GM23338 (cell line): ENCODE measurements at places on chromosomes 3 and 15. TPM values are rescaled to one million over a fixed set of nuclear protein-coding genes. Genes with fewer than 3 reads are reported as not detected.
A peak's percentile ranks its signal among the peaks of the same experiment; 100 is the strongest.

GRCh38 chr15:33720952-33721351, 247.3 kb upstream of the CHRM5 start:
- no peak overlapping the region for H3K27ac ChIP-seq
- no peak for DNase-seq
- H3K27me3 ChIP-seq = no peaks in the 10 kb centered on the region
- no peaks in the 10 kb centered on the region for H3K4me1 ChIP-seq

GRCh38 chr3:58062472-58062871, 54.2 kb downstream of the FLNB start:
- H3K36me3 ChIP-seq = no peaks in the 10 kb centered on the region
- peaks cover 62% of the 10 kb centered on the region for H3K4me1 ChIP-seq
- H3K27ac ChIP-seq = no peak overlapping the region
- no peak for DNase-seq
- no peaks in the 10 kb centered on the region for H3K27me3 ChIP-seq

- no peaks in the 10 kb centered on the region for H3K36me3 ChIP-seq
- H3K4me1 ChIP-seq = no peaks in the 10 kb centered on the region
- H3K27me3 ChIP-seq = no peaks in the 10 kb centered on the region
- H3K27ac ChIP-seq = no peak overlapping the region
Measured at GRCh38 chr3:13567684-13568514, 19.0 kb downstream of the FBLN2 start.

GRCh38 chr15:22980189-22981050, at the start of gene CYFIP1:
CYFIP1 (minus strand) TSS chr15:22980368; CDS start chr15:22947285, 33,083 bp downstream.
- no peak within 1 kb of the TSS for H3K27ac ChIP-seq
- H3K4me1 ChIP-seq = peaks cover 9% of the 10 kb centered on the region; the same call in 1 of the 2 replicates
- peak; percentile 84 for DNase-seq
- no peaks in the 10 kb centered on the region for H3K36me3 ChIP-seq
- H3K4me3 ChIP-seq = peak within 1 kb of the TSS; percentile 90

DNA sequence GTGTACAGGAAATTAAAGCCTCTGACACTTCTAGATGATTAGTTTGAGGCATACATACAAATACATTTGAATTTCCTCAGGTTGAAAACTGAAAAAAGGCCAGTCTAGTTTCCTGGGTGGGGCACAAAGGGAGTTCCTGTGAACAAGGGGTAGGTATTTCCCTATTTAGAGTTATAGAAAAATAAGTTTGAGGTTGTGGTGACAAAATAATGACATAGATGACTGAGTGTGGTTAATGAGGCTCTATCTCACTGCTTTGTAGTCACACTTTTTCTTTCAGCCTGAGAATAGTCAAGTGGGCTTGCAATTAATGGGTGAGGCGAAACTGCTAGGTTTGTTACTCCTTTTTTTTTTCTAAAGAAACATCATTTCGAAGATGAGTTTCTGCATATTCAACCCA, 4.3 kb downstream of the SLCO3A1 start:
- no peak overlapping the region for H3K4me3 ChIP-seq
- H3K27me3 ChIP-seq = peaks cover 17% of the 10 kb centered on the region
- H3K36me3 ChIP-seq = no peaks in the 10 kb centered on the region
- H3K27ac ChIP-seq = no peak overlapping the region
- H3K4me1 ChIP-seq = peaks cover 26% of the 10 kb centered on the region

- no peak for DNase-seq
- H3K4me1 ChIP-seq = no peaks in the 10 kb centered on the region
- no peak overlapping the region for H3K27ac ChIP-seq
- H3K36me3 ChIP-seq = no peaks in the 10 kb centered on the region
- H3K27me3 ChIP-seq = no peaks in the 10 kb centered on the region
Measured at GRCh38 chr3:107251819-107252218, 125.4 kb upstream of the CCDC54 start.

- H3K4me3 ChIP-seq = no peak overlapping the region
- H3K36me3 ChIP-seq = no peaks in the 10 kb centered on the region
- H3K27me3 ChIP-seq = no peaks in the 10 kb centered on the region
- no peak for DNase-seq
Measured at GRCh38 chr3:98561727-98562521, 30.1 kb downstream of the GPR15 start.

DNA sequence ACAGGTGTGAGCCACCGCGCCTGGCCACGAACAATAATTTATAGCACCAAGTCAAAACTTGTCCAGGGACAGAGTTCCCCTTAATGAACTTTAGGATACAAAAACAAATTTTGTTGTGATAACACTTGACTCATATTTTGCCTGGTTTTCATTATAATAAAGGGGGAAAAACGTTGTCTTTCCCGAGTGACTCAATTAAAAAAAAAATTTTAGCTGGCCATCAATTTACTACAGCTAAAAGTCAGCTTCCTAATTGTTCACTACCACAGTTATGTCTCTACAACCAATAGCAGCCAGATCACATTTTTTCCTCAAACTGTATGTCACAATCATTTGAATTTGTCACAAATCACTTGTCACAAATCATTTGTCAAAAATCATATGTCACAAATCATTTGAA, 116.0 kb downstream of the P3H2 start:
- no peaks in the 10 kb centered on the region for H3K36me3 ChIP-seq
- H3K27ac ChIP-seq = no peak overlapping the region
- peaks cover 16% of the 10 kb centered on the region for H3K4me1 ChIP-seq
- no peak overlapping the region for H3K4me3 ChIP-seq

- H3K27me3 ChIP-seq = no peaks in the 10 kb centered on the region
- H3K4me1 ChIP-seq = no peaks in the 10 kb centered on the region
- H3K27ac ChIP-seq = no peak overlapping the region
- no peak overlapping the region for H3K4me3 ChIP-seq
Measured at GRCh38 chr3:89787485-89787884, 680.1 kb downstream of the EPHA3 start.

GRCh38 chr3:102092617-102093466, 243.5 kb downstream of the NFKBIZ start:
- H3K27ac ChIP-seq = no peak overlapping the region
- no peaks in the 10 kb centered on the region for H3K36me3 ChIP-seq
- DNase-seq = no peak
- no peaks in the 10 kb centered on the region for H3K27me3 ChIP-seq
- H3K4me1 ChIP-seq = no peaks in the 10 kb centered on the region

- H3K36me3 ChIP-seq = no peaks in the 10 kb centered on the region
- peaks cover 4% of the 10 kb centered on the region for H3K4me1 ChIP-seq
- no peak overlapping the region for H3K4me3 ChIP-seq
- H3K27me3 ChIP-seq = no peaks in the 10 kb centered on the region
- H3K27ac ChIP-seq = no peak overlapping the region
Measured at GRCh38 chr3:127851899-127852298, 29.6 kb upstream of the MGLL start.

- no peak overlapping the region for H3K4me3 ChIP-seq
- peaks cover 32% of the 10 kb centered on the region for H3K4me1 ChIP-seq
- no peaks in the 10 kb centered on the region for H3K27me3 ChIP-seq
Measured at GRCh38 chr3:55687526-55687925, 200.4 kb upstream of the WNT5A start.

HESX1 gene
- 11.9 and 21.1 TPM in 2 replicates for total RNA-seq

DNA sequence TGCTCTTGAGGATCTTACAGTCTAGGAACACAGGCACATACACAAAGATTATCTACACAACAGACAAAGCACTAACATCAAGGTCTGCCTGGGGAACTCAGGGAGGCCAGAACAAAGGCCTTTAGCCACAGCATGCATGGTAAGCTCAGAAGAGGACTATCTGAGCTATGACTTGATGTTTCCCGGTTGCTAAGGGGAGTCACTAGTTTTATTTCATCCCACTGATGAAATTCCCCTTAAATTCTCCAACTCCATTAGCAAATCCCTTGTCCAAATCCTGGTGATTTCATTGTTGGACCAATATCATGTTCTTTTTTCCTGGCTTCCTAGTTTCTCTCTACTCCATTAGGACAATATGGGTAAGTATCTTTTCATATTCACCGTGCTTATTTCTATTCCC, 23.3 kb downstream of the FBN1 start:
- no peak overlapping the region for H3K27ac ChIP-seq
- no peak overlapping the region for H3K4me3 ChIP-seq
- no peaks in the 10 kb centered on the region for H3K36me3 ChIP-seq
- DNase-seq = no peak
- H3K4me1 ChIP-seq = no peaks in the 10 kb centered on the region; the same call in 1 of the 2 replicates
- no peaks in the 10 kb centered on the region for H3K27me3 ChIP-seq

DNA sequence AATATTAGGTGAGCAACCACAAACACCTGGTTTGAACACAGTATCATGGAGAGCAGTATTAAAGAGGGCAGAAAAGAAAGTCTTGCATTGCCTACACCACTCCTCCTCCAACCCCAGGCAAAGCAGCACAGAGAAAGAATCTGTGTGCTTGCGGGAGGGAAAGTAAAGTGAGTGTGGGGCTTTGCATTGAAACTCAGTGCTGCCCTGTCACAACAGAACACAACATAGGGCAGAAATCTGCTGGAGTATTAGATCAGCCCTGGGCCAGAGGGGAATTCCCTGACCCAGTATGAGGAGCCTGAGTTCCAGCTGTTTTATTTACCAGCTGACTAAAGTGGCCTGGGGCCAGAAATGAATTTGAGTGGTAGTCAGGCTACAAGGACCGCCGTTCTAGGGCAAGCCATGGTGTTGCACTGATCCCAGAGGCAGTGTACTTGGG, 75.5 kb downstream of the SPATA16 start:
- no peaks in the 10 kb centered on the region for H3K36me3 ChIP-seq
- DNase-seq = no peak
- no peaks in the 10 kb centered on the region for H3K4me1 ChIP-seq
- no peak overlapping the region for H3K4me3 ChIP-seq
- H3K27ac ChIP-seq = no peak overlapping the region

DNA sequence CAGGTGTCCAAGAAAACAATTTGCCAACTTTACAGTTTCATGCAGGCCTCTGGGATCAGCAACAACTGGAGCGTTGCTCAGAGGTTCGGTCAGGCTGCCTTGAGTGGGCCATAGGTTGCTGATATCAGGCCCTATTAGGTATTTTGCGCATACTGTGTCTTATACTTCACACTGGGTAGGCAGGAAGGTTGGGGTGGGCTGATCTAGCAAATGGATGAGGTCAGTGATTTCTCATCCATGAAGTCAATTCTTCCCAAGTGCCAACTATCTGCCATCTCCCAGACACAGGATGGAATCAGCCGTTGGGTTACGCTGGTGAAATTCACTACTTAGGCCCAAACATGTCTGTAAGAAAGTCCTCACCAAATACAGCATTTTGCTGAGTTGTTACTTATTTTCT, 77.6 kb downstream of the SLC7A14 start:
- DNase-seq = no peak
- H3K4me1 ChIP-seq = 0 out of 2 replicates have a peak, but pooled peaks cover 3% of the 10 kb centered on the region
- no peak overlapping the region for H3K27ac ChIP-seq
- H3K4me3 ChIP-seq = no peak overlapping the region

- DNase-seq = no peak
- H3K27ac ChIP-seq = peak overlapping the region; percentile 46; the same call in 1 of the 2 replicates
- H3K4me3 ChIP-seq = no peak overlapping the region
- peaks cover 30% of the 10 kb centered on the region for H3K4me1 ChIP-seq
Measured at GRCh38 chr3:191393146-191393545, 62.8 kb upstream of the UTS2B start.

ISLR gene
- total RNA-seq = 1.6 TPM in 1 of 2 replicates, not detected in the other

DNA sequence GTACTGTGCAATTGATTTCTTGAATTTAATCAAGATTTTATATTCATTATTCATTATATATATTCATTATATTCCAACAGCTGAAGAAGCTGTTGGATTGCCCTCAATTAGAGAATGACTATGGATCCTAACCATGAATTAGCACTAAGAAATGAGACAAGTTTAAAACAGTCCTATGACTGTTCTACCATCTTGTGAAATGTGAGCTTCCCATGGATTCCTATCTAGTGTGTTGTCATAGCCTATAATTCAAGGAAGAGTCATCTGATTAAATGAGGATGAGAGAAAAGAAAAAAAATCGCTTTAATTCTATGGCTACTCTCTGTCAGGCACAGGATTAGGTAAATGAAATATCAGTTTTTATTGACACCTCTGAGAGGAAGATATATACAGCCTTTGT, 696.6 kb upstream of the NAALADL2 start:
- H3K4me1 ChIP-seq = peaks cover 6% of the 10 kb centered on the region
- no peak overlapping the region for H3K27ac ChIP-seq
- no peak overlapping the region for H3K4me3 ChIP-seq
- no peaks in the 10 kb centered on the region; the same call in 1 of the 2 replicates for H3K36me3 ChIP-seq

FOXB1 gene
- 3.1 and 4.7 TPM in 2 replicates for total RNA-seq

SAMD7 gene
- total RNA-seq = not detected in 2 replicates

- H3K27me3 ChIP-seq = no peaks in the 10 kb centered on the region
- peaks cover 3% of the 10 kb centered on the region; the same call in 1 of the 2 replicates for H3K4me1 ChIP-seq
- H3K27ac ChIP-seq = no peak within 1 kb of the TSS
- no peaks in the 10 kb centered on the region for H3K36me3 ChIP-seq
Measured at GRCh38 chr3:69122403-69122802, at the start of gene LMOD3. LMOD3 (minus strand) TSS chr3:69122595; CDS start chr3:69122386, 209 bp downstream.

DNA sequence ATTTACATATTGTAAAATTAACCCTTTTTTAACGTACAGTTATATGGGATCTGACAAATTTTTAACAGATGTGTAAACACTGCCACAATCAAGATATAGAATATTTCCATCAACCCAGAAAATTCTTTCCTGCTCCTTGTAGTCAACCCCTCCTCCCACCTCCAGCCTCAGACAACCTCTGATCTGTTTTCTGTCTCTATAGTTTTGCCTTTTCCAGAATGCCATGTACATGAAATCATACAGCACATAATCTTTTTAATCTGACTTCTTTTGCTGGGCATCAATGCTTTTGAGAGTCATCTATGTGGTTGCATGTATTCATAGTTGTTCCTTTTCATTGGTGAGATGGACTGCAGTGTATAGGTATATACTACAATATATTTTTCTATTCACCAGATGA, 153.0 kb downstream of the SMAD6 start:
- no peaks in the 10 kb centered on the region for H3K36me3 ChIP-seq
- no peak overlapping the region for H3K27ac ChIP-seq

- H3K36me3 ChIP-seq = no peaks in the 10 kb centered on the region
- peaks cover 15% of the 10 kb centered on the region for H3K4me1 ChIP-seq
- no peaks in the 10 kb centered on the region for H3K27me3 ChIP-seq
Measured at GRCh38 chr15:94286583-94286982, 55.2 kb downstream of the MCTP2 start.

C3orf70 gene
- 1.1 and 1.5 TPM in 2 replicates for total RNA-seq

GRCh38 chr15:31605467-31605931, 278.9 kb downstream of the KLF13 start:
- peak; percentile 71 for DNase-seq
- H3K36me3 ChIP-seq = no peaks in the 10 kb centered on the region
- no peaks in the 10 kb centered on the region for H3K27me3 ChIP-seq
- no peaks in the 10 kb centered on the region for H3K4me1 ChIP-seq

DNA sequence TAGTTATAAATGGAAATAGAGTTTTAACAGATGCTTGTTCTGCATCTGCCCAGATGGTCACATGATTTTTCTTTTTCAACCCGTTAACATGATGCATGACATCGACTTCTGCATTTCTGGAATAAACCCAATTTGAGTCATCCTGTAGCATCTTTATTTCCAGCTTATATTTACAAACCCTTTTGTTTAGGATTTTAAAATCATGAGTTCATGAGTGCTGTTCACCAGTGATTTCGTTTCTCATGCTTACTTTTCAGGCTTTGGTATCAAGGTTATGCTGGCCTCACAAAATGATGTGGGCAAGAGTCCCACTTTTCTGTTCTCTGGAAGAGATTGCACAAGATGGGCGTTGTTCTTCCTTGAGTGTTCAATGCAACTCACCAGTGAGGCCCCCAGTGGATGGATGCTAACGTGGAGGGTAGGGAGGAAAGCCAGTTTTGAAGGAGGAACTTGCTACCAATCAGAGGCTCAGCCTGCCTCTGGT, 5.2 kb downstream of the HRH1 start:
- H3K27me3 ChIP-seq = peaks cover 32% of the 10 kb centered on the region
- H3K36me3 ChIP-seq = no peaks in the 10 kb centered on the region
- DNase-seq = peak; percentile 27
- no peak overlapping the region for H3K27ac ChIP-seq
- H3K4me3 ChIP-seq = no peak overlapping the region

KBTBD12 gene
- 0.23 and 0.69 TPM in 2 replicates for total RNA-seq

GRCh38 chr3:138332472-138333073, 2.9 kb upstream of the NME9 start:
- H3K27me3 ChIP-seq = no peaks in the 10 kb centered on the region; the same call in 1 of the 2 replicates
- no peak overlapping the region for H3K27ac ChIP-seq
- peaks cover 25% of the 10 kb centered on the region for H3K4me1 ChIP-seq
- no peak overlapping the region for H3K4me3 ChIP-seq
- peak; percentile 59 for DNase-seq
